ENCODE measurements at places on chromosomes 6 and 20. TPM values are rescaled to one million over a fixed set of nuclear protein-coding genes. Genes with fewer than 3 reads are reported as not detected.
A peak's percentile ranks its signal among the peaks of the same experiment; 100 is the strongest.

- peaks cover 9% of the 10 kb centered on the region for H3K4me1 ChIP-seq
- H3K4me3 ChIP-seq, result no peak overlapping the region
- peak overlapping the region; percentile 53 for H3K27ac ChIP-seq
- peak; percentile 70 for DNase-seq
- peaks cover 23% of the 10 kb centered on the region for H3K36me3 ChIP-seq
These were observed 46.2 kb downstream of the GJA10 start for GRCh38 chr6:89940225-89941027.

The TMEM200A gene
- 0.37 TPM for polyA plus RNA-seq

The FUT9 gene
- not detected for polyA plus RNA-seq

GRCh38 chr6:126529637-126530362 lies 189.9 kb downstream of the CENPW start:
- no peaks in the 10 kb centered on the region for H3K27me3 ChIP-seq
- H3K4me1 ChIP-seq, result no peaks in the 10 kb centered on the region
- no peak overlapping the region for H3K27ac ChIP-seq
- H3K4me3 ChIP-seq, result no peak overlapping the region
- no peaks in the 10 kb centered on the region for H3K36me3 ChIP-seq

DNA sequence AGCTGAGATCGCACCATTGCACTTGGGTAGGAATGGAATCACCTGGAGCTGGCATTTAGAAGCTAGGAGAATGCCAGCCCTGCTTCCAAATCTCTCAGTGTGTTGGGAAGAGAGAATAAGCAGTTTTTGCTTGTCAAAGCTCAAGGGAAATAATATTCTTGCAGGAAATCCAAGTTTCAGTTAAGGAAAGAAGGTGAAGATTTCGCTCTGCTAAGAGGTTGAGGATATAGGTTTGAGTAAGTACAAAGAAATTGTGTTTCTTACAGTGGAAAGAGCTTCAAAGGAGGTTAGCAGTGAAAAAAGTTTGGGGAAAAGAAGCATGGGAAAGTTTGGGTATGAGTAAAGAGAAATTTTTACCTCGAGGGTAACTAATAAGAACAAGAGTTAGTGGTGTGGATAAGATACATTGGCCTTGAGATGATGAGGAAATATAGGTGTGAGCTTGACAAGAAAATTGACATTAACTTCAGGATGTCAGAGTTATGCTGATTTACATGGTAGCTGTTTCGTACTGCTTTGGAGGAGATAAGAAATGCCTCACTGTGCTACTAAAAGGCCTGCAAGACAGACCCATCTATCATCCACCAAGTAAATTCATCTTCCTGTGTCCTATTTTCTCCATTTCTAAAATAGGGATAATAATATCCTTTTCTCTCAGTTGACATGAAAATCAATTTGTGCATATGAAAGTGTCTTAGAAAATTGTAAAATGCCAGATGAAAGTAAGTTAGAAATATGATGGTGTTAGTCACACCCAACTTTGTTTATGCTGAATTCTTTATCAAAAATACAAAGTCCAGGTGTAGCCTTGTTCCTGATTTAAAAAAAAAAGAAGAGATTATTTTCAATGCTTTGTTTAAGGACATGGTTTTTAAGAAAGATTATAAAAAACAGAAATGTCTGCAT lies 12.8 kb upstream of the HINT3 start:
- H3K27ac ChIP-seq, result no peak overlapping the region
- no peak for DNase-seq
- H3K4me3 ChIP-seq, result no peak overlapping the region
- H3K27me3 ChIP-seq, result no peaks in the 10 kb centered on the region

GRCh38 chr20:4171538-4172116 lies 156.3 kb upstream of the RNF24 start:
- peak overlapping the region; percentile 79 for H3K4me3 ChIP-seq
- peaks cover 9% of the 10 kb centered on the region for H3K4me1 ChIP-seq
- H3K27ac ChIP-seq, result no peak overlapping the region

DNA sequence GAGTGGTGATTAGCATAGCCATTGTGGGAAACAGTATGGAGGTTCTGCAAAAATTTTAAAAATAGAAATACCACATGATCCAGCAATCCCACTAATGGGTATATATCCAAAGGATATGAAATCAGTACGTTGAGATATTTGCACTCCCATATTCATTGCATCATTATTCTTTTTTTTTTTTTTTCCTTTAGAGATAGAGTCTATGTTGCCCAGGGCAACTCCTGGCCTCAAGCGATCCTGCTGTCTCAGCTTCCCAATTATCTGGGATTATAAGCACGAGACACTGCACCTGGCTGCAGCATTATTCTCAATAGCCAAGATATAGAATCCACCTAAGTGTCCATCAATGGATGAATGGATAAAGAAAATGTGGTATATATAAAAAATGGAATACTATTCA lies 6.9 kb upstream of the MCCD1 start:
- no peak for DNase-seq
- H3K27ac ChIP-seq, result no peak overlapping the region
- no peak overlapping the region for H3K4me3 ChIP-seq
- H3K27me3 ChIP-seq, result no peaks in the 10 kb centered on the region
- no peaks in the 10 kb centered on the region for H3K4me1 ChIP-seq
- H3K36me3 ChIP-seq, result no peaks in the 10 kb centered on the region

The NMBR gene
- polyA plus RNA-seq, result not detected

DNA sequence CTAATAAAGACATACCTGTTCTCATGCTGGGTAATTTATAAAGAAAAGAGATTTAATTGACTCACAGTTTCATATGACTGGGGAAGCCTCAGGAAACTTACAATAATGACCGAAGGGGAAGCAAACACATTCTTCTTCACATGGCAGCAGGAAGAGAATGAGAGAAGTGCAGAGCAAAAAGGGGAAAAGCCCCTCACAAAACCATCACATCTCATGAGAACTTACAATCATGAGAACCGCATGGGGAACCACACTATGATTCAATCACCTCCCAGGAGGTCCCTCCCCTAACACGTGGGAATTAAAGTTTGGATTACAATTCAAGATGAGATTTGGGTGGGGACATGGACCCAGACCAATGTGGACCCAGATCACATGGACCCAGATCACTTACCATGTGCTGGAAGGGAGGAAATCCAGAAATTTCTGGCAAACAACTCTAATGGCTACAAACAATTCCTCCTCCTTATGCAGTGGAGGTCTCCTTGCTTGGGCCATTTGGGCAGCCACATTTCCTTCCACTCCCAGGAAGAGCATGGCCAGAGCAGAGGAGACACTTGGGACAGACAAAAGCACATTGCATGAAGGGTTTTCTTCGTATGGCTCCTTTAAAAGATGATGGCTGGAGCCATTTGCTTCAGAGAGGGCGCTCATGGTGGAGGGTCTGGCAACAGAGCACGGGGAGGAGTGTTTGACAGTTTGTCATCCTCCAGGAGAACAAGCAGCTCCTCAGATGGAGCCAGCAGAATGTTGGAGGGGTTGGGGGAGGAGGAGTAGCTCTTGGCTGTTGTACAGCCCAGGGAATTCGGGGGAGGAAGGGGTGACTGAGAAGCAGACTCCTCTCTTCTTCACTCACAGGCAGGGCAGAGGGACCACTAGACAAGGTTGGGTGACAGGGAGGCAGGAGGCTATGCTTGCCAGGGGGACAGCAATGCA lies 30.4 kb downstream of the SERPINB9 start:
- H3K36me3 ChIP-seq, result no peaks in the 10 kb centered on the region
- no peak overlapping the region for H3K27ac ChIP-seq
- no peak for DNase-seq
- no peak overlapping the region for H3K4me3 ChIP-seq

DNA sequence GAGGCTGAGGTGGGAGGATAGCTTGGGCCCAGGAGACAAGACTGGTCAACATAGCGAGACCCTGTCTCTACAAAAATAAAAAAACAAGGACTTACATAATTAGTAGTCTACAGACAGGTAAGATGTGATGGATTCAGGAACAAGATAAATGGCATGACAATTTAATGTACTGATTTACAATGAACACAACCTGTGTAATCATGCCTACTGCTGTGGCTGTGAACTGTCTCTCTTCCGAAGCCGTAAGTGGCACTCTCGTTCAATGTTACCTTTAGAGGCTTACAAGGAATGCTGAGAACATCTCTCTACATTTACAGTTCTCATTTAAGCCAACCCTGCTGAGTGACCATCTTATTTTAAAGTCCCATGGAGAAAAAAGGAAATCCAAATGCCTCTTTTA lies 134.8 kb upstream of the PRDM1 start:
- no peak overlapping the region for H3K4me3 ChIP-seq
- no peak overlapping the region for H3K27ac ChIP-seq
- H3K4me1 ChIP-seq, result no peaks in the 10 kb centered on the region
- no peak for DNase-seq
- no peaks in the 10 kb centered on the region for H3K27me3 ChIP-seq

GRCh38 chr6:159039885-159040258 lies 4.9 kb downstream of the TAGAP start:
- peak overlapping the region; percentile 92 for H3K27ac ChIP-seq
- DNase-seq, result no peak
- peaks cover 72% of the 10 kb centered on the region for H3K36me3 ChIP-seq
- H3K4me3 ChIP-seq, result peak overlapping the region; percentile 88

The NOX3 gene
- not detected for polyA plus RNA-seq

The NEURL2 gene
- polyA plus RNA-seq, result 4.0 TPM

DNA sequence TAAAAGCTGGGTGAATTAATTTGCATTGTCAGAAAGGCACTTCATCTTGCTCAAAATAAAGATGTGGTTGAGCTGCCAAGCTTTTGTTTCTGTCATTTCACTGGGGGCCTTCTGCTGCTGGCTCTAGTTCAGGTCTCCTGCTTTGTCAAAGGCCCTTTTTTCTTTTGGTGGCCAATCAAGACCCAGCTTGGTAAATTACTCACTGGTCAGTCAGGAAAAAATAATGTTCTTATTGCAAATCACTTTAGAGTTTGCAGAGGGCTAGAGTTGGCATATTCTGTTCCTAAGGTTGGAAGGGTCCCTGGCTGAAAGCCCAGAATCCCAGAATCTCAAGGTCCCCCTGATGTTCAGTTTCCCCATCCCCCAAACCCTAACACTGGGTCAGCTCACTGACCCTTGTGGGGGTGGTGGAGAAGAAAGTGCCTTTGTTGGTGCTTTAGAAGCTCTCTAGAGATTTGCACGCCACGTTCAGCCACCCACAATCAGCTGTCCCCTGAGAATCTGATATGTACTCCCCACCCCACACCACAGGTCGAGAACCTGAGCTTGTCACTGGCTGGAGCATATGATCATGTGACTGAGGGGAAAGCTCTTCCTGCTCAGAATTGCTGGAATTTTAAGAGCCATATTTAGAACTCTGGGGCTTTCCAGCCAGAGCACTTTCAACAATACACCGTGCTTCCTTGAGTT lies 21.7 kb upstream of the BNIP5 start:
- H3K4me1 ChIP-seq, result peaks cover 4% of the 10 kb centered on the region
- H3K36me3 ChIP-seq, result no peaks in the 10 kb centered on the region
- no peak overlapping the region for H3K27ac ChIP-seq
- DNase-seq, result no peak
- no peak overlapping the region for H3K4me3 ChIP-seq

GRCh38 chr20:23446505-23446904 lies 6.2 kb downstream of the CST11 start:
- no peak overlapping the region for H3K4me3 ChIP-seq
- H3K4me1 ChIP-seq, result no peaks in the 10 kb centered on the region
- no peak overlapping the region for H3K27ac ChIP-seq
- no peak for DNase-seq
- no peaks in the 10 kb centered on the region for H3K27me3 ChIP-seq

DNA sequence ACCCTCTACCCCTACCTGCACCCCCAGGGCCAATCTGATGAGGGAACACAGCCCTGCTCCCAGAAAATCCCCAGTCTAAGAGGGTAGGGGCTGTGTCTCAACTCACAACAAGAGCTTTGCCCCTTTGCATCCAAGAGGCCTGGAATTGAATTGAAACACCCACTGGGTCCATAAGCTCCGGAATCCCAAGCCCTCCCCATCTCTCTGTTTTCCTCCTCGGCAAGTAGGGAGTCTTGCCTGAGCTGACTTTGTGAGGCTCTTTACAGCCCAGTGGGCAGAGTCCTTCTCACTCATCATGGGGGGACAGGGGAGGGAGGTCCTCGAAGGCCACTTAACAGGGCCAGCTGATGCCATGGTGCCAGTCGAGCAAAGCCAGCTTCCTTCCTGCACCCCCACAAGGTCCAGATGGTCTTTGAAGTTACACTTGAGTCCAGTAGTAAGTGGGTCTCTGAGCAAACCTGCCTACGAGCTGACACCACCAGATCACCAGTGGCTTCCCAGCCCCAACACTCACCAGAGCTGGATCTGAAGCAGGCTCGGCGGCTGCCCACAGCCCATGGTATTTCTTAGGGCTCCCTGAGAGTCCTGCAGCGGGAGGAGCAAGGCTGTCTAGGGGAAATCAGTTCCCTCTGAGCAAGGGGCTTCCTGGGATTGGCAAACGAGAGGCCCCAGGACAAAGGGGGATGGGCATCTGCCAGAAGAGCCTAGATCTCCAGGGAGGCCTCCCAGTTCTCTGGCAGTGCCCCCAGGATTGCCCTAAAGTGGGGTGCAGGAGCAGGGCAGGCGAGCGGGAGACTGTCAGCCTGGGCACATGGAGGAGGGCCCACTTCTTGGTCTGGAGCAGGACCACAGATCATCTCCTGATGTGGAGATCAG lies 144.5 kb downstream of the VEGFA start:
- DNase-seq, result no peak
- H3K4me1 ChIP-seq, result no peaks in the 10 kb centered on the region
- H3K27ac ChIP-seq, result no peak overlapping the region
- H3K4me3 ChIP-seq, result no peak overlapping the region

GRCh38 chr20:23517719-23518118 lies 26.8 kb downstream of the CST8 start:
- H3K36me3 ChIP-seq, result no peaks in the 10 kb centered on the region
- H3K27me3 ChIP-seq, result no peaks in the 10 kb centered on the region
- H3K27ac ChIP-seq, result no peak overlapping the region
- H3K4me1 ChIP-seq, result no peaks in the 10 kb centered on the region
- DNase-seq, result no peak

The CLPSL2 gene
- not detected for polyA plus RNA-seq

DNA sequence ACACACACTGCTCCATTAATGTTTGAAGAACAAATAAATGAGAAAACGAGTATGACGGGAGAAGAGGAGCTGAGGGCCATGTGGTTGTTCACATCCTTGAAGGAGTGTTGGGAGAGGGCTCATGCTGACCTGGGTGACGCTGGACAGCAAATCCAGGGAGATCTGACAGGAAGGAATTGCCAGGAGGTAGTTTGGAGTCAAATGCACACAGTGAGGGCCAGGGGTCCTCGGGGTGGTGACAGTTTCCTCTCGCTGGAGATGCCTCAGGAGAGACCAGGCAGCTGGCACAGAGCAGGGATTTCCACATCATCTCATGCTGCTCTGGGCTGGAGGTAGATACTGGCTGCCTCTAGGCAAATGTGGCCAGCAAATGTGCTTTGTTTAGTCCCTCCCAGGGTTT lies 2.0 kb upstream of the TMEM181 start:
- H3K27ac ChIP-seq, result no peak overlapping the region
- H3K4me1 ChIP-seq, result peaks cover 21% of the 10 kb centered on the region
- H3K36me3 ChIP-seq, result peaks cover 6% of the 10 kb centered on the region
- DNase-seq, result no peak
- H3K27me3 ChIP-seq, result no peaks in the 10 kb centered on the region

DNA sequence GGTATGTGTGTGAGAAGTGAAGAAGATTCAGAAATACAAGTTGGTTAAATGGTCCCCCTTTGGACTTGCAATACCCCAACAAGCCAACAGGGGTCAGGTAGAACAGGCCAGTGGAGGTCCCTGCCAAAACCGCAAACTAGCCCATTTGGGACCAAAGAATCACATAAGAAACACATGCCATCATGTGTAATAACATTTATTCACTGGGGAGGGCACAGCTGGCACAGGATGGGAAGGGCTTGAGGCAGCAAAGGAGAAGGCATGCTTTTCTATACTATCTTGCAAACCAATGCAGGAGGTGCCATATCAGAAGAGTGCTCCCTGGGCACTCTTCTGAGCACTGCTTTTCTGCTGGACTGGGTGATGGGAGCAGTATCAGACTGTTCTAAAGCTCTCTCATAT lies 116.1 kb upstream of the TRAF3IP2 start:
- H3K27me3 ChIP-seq, result no peaks in the 10 kb centered on the region
- no peak for DNase-seq
- H3K27ac ChIP-seq, result no peak overlapping the region
- H3K4me3 ChIP-seq, result no peak overlapping the region

The MCHR2 gene
- not detected for polyA plus RNA-seq

All from naive thymus-derived CD4-positive, alpha-beta T cell (primary cell).